Stimulated activated CD8-positive, alpha-beta memory T cell treated with anti-CD3 and anti-CD28 coated beads, Interleukin-4, amount 100 ng/mL, for 24 hours (primary cell): ENCODE measurements at places on chromosomes 11 and 22.

GRCh38 chr11:30778596-30778995, 192.4 kb upstream of the MPPED2 start:
- DNase-seq, result no peak

GRCh38 chr11:81700076-81700475, 1033.6 kb downstream of the FAM181B start:
- DNase-seq, result no peak

DNA sequence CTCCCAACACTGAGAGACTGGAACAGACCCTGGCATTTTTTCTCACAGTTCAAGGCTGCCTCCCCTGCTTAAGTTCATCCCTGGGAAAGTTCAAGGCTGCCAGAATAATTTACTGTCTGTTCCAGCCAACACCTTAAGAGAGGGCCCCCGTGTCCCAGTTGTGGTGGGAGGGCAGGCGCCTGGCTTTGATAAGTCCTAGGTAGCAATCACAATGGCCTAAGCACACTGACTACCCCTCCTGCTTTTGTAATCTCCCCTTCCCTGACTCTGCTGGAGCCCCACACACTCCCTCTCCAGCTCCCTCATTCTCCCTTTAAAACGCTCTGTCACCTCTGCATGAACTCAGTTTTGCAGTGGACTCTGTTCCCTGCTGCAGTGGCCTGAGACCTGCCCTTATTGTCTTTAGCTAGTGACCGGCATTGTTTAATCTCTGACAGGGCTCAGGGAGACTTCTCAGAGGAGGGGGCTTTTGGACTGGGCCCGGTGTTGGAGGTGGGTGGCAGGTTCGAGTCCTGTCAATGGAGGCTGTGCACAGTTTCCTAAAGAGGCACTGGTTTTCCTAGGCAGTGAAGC, 507.2 kb downstream of the TBC1D22A start:
- no peak for DNase-seq

DNA sequence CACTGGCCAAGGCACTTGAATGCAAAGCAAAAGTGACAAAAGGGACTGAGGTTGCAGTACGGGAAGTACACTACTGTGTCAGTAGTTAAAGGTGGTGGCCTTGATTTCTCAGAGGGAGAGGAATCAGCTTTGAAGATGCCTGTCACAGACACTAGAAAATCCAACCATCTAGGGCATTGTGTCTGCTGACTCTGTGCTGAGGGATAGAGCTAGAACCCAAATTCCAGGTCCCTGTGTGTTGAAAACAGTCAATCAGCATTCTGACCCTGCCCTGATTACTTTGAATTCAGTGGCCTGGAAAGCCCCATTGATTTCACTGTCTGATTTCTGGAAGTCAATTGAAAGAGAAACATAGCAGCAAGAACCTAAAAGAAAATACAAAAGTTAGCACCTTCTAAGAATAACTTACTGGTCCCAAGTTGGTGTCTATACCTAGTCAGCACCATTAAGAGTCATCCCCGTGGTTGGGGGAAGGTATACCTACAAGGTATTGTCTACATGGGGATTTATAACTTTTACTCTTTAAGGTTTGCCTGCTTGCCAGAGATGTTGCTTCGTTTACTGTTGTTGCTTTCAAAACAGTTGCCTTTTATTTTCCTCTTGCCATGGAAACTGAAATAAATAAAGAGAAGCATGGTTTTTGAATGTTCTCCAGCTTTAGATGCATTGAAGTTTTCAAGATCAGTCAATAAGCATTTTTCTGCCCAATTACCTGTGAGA, 97.3 kb downstream of the PDHX start:
- DNase-seq, result no peak

GRCh38 chr11:61602775-61603569, 22.1 kb upstream of the SYT7 start:
- DNase-seq, result no peak
